ENCODE measurements at places on chromosomes 6 and 20.

DNA sequence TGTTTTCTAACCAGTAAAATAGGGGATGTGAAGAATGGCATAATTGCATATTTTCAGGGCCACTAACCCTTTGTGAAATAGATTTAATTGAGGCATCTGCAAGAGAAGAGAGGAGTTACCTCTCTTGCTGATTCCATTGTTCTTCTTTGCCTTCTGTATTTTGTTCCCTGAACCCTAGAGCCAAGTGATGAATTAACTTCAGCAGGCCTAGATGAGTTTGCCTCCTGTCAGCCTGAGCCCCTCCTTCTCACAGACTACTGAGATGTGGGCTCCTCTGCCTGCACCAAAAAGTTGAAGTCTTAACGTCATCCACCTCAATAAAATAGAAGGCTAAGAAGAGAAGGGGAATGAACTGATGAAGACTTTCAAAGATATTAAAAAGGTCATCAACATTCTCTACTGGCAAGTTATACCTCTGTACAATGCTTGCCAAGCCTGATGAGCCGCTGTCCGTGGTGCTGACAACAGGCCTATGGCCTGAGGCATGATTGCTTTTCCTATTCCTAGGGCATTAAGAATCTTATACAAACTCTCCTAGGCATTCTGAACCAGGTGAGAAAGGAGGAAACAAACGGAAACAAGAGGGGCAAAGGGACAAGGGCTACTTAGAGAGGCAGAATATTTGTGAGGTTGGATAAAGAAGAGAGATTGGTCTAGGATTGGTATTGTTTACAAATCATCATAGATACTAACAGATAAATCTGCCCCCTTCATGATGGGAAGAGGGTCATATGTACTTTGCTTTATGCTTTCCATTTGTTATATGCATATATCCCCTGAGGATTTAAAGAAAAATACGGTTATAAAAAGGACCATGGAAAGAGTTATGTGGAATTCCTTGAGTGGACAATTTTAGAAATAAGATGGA is 46.8 kb downstream of the CD24 start:
- no peak for DNase-seq

DNA sequence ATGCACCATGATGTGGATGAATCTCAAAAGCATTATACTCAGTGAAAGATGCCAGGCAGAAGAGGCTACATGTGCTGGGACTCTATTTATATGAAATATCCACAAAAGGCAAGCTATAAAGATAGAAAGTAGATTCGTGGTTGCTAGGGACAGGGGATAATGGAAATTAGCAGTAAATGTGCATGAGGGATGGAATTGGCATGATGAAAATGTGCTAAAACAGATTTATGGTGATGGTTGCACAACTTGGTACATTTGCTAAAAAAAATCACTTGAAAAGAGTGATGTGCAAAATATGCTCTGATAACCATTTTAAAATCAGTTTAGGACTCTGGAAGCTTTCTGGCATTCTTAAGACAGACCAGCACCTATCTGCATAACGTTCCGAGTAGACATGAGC is 61.6 kb downstream of the ALDH8A1 start:
- no peak for DNase-seq

DNA sequence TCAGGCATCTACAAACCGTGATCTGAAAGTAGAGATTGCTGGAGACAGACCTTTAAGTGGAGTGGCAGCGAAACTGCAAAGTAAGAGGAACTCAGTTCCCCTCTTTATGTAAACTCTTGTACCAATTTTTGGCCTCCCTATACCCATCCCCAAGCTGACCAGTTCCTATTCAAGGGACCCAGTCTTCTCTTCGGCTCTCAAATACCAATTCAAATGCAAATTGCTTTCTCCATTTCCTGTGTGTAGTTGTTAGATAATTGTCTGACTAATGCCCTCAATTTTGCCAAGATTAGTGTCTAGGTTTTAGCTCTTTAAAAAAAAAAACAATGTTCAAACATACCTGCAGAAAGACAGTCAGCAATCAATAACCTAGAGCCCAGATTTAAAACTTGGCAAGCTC is 150.9 kb downstream of the EYA4 start:
- DNase-seq, result no peak

GRCh38 chr6:53353624-53354023 is 4.9 kb upstream of the ELOVL5 start:
- no peak for DNase-seq

DNA sequence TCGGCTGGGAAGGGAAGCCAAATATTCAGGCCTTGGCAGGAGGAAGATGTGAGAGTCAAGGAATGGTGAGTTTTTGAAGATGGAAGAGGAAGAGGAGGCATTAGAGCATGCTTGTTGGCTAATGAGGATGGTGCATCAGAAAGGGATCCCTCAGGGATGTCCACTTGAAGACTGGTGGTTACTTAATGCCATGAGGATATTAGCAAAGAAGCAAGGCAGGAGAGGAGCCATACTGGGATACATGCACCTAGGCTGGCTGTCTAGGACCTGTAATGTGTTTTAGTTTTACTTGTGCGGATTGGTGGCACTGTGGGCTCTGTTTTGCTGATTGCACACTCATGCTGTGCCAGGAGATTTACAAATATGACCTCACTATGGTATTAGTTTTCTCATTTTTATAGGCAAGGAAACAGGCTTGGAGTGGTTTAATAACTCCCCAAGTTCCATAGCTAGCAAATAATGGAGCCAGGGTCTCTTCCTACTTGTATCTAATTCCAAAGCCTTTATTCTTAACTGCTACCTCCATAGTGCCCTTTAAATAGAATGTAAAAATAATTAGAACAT is 37.8 kb downstream of the NCOA7 start:
- DNase-seq, result no peak

- DNase-seq, result no peak
Measured at GRCh38 chr6:147244832-147245231, 40.6 kb downstream of the STXBP5 start.

DNA sequence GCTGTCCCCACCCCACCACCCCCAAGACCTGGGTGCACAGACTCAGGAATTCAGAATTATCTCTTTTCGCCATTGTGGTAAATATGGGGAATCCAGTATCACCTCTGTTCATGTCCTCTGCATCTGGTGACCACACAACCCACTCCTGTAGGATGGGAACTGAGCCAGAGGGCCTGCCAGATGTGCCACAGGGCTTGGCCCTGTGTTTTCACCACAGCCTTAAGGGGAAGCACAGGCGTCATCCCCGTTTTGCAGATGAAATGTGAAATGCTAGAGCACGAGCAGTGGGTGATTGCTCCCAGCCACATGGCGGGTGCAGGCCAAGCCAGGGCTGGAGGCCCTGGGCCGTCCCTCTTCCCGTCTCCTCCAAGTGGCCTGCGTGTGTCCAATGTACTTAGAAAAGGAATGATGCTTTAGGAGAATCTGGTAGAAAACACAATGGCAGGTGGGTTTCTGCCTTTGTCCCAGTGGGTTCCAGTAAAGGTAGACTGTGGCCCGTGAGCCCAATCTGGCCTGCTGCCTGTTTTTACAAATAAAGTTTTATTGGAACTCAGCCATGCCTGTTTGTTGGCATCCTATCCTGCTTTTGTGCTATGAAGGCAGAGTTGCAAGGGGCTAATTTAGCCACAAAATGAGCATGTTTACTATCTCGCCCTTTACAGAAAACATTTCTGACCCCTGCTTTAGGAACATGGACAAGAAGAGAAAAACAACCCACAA is 309.2 kb downstream of the CDH4 start:
- DNase-seq, result no peak

DNA sequence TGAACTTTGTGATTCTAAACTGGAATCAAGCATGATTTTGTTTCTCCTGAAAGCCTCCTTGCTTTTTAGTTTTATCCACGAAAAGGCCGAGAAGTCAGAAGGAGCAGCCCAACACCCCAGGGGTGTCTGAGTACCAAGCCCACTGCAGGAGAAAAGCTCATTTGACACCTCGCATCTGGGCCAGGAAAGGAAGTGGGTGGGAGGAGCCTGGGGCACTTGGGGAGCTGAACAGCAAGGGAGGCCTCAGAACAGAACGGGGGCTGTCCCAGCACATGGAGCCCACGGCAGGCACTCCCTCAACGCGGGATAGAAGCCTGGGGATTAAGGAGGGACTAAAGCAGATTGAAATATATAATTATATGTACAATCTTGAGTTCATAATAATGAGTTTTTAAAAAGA is 6.6 kb downstream of the KIF25 start:
- DNase-seq, result no peak

DNA sequence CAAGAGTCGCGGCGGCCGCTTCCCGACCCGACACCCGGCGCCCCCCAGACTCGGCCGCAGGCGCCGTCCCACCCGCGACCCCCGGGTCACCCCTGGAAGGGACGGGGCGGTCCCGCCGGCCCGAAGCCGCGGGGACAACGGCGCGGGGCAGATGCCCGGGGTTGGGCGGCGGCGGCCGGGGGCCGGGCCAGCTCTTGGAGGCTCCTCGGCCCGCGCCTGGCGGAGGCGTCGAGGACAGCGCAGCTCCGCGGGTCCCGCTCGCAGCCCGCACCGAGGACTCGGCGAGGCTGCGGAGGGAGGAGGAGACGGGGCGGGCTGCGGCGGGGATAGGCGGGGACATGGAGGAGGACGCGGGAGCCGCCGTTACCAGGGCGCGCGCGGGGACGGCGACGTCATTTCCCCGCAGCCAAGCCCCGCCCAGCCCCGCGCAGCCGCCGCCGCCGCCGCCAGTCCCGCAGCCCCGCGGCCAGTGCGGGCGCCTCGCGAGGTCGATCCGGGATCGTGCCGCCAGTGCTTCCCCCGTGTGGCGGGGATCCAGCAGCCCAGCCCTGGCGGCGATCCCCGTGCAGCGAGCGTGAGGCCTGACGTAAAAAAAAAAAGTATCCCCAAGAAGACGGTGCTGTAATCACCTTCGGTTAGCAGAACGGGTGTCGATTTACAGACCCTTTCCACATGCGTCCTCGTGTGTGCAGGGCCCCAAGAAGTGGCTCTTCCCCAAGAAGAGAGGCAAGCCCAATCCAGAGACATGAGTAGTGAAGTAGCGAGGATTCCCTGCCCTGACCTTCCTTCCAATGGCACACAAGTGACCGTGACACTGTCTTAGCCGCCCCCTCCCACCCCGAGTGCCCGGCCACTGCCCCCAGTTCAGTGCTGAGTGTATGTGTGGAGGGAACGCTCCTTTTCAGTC is at the start of gene FAM184A:
FAM184A (minus strand) TSS at position 289 of the 907 bp plus-strand sequence. CDS start 365 bp downstream, outside the sequence.
- DNase-seq, result peak; percentile 27

DNA sequence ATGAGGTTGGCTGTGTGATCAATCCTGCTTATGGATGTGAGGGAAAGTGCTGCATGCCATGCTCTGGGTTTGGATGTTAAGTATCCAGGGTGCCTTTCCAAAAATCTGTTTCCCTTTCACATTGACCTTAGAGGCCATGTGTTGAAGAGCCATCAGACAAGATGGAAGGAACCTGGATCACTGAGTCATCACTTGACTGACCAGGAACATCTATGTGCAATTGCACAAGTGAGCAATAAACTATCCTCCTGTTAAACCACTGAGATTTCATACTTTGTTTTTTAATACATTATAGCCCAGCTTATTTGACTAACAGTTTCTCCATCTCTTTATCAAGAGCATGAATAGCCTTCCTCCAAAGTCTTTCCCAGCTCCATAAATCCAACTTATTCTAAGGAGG is 17.8 kb upstream of the TMEM14A start:
- no peak for DNase-seq

DNA sequence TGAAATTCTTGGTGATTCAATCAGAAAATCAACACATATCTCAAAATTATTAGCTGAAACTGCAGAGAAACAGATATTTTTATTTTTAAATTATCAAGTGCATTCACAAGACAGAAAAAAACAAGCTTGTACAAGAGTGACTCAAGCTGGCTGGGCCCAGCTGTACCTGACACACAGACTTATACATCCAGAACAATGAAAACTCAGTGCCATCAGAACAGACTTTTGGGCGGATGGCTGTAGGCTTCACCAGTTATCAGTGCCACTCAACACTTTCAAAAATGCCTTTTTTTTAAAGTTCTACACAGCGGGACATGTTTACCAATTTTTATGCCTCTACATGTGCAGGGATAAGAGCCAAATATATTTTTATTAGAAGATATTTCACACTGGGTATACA is 102.8 kb downstream of the MYB start:
- no peak for DNase-seq

GRCh38 chr6:37522836-37523235 is 23.1 kb upstream of the CCDC167 start:
- DNase-seq, result no peak

DNA sequence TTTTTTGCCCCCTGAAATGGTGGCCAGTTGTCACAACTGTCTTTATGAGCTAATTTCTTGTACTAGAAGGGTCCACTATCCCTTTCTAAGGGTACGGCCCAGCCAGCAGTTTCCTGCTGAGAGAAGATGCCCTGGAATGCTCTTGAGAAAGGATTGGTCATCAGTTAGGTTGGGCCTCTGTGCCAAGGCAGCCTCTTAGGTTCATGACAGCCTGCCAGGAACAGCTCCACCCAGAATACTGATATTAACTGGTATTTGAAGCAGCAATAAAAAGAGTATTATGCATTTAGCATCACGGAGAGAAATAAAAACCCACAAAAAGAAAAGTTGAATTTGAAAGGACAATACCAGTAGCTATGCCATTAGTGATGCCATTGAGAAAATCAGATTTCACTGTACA is 9.0 kb upstream of the HINT3 start:
- no peak for DNase-seq

DNA sequence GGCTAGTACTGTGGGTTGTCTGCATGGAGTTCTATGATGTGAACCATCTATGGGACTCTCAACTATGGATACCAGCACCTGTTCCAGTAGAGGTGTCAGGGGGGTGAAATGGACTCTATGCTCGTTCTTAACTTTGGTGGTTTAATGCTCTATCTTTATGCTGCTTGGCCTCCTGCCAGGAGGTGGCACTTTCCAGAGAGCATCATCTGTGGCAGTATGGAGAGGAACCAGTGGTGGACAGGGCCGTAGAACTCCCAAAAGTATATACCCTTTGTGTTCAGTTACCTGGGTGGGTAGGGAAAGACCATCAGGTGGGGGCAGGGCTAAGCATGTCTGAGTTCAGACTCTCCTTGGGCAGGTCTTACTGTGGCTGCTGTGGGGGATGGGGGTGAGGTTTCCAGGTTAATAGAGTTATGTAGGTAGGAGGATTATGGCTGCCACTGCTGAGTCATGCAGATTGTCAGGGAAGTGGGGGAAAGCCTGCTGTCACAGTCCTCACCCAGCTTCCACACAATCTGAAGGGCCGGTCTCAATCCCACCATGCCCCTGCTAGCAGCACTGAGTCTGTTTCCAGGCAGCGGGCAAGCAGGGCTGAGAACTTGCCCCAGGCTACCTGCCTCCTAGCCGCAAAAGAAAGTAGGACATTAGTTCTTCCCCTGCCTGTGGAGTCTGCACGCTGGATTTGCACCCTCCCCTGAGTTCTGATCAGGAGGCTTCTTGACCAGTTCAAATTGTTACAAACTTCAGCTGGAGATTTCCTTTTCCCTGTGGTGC is 284.0 kb downstream of the KCNQ5 start:
- no peak for DNase-seq
